ENCODE measurements at places on chromosomes 1 and 21.

GRCh38 chr1:164180824-164181223, 378.2 kb upstream of the PBX1 start:
- DNase-seq = no peak

DNA sequence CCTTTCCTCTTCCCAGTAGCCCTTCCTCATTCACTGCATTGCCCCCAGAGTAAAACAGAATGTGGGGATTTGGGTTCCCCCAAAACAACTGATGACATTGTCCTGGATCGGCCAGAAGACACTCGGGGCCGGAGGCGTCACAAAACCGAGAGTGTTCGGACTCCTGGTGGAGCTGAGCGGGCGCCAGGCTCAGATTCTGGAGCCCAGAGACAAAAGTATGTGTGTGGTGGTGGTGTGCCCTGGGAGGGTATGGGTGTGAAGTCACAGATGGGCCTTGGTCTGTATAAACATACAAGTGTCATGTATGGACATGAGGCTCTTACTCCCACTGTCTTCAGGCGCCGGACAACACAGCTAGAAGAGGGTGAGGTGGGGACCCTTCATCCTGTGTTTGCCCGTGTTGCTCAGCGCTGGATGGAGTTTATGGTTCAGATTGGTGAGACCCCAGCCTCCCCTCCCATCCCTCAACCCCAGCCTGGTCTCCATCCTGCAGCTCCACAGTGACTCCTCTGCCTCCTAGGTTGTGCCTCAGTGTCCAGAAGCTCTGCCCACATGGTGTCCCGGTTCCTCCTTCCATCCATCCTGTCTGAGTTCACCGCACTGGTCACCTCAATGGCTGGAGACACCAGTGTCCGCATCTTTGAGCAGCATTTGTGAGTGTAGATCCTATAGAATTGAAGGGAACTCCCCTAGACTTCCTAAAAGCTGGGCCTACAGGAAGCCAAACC, 12.4 kb downstream of the HYI start:
- no peak for DNase-seq

- no peak for DNase-seq
These were observed 7.4 kb upstream of the MPL start for GRCh38 chr1:43329995-43330751.

DNA sequence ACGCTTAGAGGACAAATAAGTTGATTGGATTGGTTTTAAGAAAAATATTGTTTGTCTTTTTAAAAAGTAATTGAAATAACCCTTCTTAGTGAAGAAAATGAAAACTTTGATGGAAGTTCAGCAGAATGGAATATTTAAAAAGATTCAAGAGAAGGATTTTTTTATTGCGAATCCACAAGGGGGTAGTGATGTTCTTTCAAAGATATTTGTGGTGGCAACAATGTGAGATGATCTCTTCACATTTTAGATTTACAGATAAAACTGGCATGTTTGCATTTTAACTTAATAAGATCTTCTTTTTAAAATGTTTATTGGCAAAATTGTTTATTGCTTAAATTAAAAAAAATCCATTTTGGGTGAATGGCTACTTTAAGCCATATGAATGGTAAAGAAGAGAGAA, 8.9 kb downstream of the CAMTA1 start:
- DNase-seq = peak; percentile 1

DNA sequence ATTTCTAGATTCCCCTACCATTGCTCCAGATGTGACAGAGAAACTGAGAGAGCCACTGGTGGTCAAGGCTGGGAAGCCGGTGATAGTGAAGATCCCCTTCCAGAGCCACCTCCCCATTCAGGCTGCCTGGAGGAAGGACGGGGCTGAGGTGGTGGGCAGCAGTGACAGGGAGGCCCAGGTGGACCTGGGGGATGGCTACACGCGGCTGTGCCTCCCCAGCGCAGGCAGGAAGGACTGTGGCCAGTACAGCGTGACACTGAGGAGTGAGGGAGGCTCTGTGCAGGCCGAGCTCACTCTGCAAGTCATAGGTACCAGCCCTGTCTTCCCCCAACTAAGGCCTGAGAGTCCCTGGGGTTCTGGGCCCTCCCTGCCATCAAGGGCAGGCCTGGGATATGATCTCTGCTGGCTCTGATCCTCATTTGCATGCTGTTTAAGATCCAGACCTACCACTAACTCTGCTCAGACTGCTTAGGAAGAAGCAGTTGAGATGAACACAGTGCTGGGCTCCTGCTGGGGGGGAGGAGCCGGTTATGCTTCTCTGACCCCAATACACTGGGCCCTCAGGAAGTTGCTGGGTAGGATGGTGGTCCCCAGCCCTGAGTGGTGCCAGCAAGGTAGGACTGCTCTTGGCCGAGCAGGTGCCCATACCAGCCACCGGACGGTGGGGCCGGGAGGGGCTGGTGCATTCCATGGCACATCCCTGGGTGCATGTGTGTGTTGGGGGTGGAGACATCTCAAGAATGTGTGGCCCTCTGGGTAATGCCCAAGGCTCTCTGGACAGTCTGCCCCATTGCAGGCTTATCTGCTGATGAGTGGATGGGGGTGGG, 25.1 kb downstream of the IGFN1 start:
- no peak for DNase-seq

- DNase-seq = no peak
These were observed 1.9 kb downstream of the CTSE start for GRCh38 chr1:206021626-206022365.

- DNase-seq = no peak
These were observed 89.3 kb downstream of the VAV3 start for GRCh38 chr1:107875689-107876088.

DNA sequence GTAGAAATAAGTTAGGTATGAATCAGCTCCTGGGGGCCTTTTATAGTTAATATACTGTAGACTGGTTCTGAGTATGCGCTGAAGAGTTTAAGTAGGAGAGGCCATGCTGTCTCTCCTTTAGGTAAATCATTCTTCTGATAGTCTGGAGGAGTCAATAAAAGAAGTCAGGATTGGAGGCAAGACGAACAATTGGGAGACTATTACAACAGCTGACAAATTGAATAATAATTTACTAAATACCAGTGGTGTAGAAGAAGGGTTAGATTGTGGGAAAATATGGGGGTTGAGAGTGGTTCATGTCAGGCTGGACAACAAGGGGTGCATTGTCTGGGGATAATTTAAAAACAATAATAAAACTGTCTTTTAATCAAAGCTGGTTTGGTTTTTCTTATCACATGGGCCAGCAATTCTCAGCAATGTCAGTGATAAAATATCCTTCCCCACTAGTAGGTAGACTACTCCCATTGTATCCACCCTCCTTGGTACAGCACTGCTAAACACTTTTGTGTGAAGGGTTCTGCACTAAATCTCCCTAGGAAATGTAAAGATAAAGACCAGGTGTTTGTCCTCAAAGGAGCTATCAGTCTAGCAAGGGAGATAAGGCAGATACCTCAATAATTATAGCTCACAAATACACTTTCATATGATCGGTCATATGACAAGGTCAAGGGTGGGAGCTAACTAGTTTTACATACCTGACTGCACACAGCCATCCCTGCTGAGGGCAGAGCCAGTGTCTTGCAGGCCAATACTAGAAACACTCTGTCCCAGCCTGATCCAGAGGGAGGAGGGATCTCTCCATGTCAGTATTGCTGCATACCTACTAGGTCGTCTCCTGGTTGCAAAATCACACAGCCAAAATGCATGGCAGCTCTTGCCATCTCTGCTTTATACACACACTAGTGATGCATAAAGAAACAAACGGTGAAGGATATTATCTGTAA, 299.7 kb downstream of the VAV3 start:
- no peak for DNase-seq

- DNase-seq = no peak
These were observed 9.6 kb downstream of the P3H1 start for GRCh38 chr1:42756956-42757891.

DNA sequence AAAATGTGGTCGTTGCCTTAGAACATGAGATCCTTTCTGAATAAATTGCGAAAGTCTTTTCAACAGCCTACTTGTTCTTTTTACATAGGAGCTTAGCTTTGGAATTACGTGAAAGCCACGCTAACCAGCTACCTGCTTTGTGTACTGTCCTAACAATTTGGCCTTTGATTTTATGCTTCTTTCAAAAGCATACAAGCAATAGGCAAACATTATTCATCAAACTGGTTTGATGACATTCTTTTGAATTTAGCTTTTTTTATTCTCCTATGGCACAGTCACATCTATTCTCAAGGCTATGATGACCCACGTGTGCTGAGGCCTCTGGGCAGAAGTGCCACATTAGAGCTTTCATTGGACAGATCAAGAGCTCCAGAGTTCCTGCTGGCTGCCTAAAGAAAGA, 178.0 kb upstream of the DPT start:
- DNase-seq = peak; percentile 7

GRCh38 chr1:57411262-57411661, 12.6 kb downstream of the DAB1 start:
- DNase-seq = no peak

GRCh38 chr1:98045767-98046641, 125.2 kb upstream of the DPYD start:
- no peak for DNase-seq

DNA sequence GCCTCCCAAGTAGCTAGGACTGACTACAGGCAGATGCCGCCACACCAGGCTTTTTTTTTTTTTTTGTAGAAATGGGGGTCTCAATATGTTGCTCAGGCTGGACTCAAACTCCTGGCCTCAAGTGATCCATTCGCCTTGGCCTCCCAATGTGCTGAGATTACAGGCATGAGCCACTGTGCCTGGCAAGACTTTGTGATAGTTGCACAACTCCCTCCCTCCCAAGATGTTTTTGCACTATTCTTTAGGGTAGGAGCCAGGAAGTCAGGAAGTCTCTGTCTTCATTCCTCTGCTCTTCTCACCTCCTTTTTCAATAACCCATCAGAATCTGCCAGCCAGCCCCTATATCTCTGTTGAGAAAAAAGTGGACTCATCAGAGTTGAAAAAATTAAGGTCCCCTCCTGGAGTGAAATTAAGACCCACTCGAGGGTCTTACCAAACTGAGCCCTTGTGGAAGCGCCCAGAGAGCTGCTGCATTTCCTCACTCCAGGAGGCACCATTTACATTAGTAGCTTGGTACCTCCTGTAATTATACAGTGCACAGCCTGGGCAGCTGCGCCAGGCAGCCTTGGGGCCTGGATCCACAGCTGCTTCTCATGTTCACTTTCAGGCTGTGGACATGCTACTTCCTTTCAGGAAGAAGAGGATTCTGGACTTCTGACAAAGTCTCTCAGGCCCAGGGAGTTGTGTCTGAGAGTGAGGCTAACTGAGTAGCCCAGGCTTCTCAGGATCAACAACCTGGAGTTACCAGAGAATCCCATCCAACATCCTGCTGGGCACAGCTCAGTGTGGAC, 24.0 kb downstream of the TCEA3 start:
- DNase-seq = no peak

GRCh38 chr1:33326785-33327184, 5.9 kb upstream of the A3GALT2 start:
- DNase-seq = no peak

DNA sequence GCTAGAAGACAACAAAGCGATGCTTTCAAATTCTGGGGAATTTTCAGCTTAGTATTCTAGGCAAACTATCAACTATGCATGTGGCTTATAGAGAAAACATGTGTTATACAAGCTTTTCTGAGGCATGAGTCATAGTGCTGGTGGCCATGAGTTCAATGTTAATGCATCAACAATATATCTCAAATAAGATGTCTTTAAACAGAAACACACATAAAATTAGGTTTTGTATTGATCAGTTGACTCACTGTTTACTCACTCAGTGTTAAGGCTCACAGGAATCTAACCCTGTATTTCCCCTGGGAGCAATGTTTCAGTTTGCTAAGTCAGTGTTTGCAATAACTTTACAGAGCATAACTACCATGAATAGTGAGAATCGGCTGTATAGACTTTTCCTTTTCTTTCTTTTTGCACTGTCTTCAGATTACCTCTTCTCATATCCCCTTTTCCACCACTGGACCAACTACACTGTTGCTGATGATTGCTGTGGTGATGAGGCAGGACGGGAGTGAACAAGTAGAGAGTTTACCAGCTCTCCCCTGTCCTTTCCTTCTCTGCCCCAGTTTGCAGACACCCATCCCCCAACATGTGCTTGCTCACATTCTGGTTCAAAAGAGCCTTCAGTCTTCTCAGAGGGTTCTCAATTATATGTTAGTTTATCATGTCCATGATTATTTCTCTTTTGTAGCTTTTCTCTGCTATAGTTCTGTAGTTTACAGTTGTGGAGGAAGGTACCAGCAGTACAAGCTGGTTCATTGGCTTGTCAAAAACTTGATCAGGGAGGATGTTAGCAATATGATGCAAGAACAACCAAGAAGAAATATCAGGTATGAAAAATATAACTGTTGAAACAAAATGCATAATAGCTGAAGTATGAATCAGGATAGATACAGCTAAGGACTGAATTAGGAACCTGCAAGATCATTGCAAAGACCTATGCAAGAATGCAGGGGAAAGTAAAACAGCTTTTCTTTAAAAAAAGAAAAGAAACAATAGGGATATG, 23.9 kb downstream of the CD2 start:
- no peak for DNase-seq

DNA sequence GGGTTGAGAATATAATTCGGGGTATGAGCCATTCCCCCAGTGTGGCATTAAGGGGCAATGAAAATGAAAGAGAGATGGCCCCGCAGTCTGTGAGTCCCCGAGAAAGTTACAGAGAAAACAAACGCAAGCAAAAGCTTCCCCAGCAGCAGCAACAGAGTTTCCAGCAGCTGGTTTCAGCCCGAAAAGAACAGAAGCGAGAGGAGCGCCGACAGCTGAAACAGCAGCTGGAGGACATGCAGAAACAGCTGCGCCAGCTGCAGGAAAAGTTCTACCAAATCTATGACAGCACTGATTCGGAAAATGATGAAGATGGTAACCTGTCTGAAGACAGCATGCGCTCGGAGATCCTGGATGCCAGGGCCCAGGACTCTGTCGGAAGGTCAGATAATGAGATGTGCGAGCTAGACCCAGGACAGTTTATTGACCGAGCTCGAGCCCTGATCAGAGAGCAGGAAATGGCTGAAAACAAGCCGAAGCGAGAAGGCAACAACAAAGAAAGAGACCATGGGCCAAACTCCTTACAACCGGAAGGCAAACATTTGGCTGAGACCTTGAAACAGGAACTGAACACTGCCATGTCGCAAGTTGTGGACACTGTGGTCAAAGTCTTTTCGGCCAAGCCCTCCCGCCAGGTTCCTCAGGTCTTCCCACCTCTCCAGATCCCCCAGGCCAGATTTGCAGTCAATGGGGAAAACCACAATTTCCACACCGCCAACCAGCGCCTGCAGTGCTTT, 9.4 kb downstream of the PROX1 start:
- DNase-seq = no peak

Measured in NCI-H1417 treated with DMSO at 0.1 percent for 48 hours (cell line).